ENCODE measurements at places on chromosomes 7 and 10.

DNA sequence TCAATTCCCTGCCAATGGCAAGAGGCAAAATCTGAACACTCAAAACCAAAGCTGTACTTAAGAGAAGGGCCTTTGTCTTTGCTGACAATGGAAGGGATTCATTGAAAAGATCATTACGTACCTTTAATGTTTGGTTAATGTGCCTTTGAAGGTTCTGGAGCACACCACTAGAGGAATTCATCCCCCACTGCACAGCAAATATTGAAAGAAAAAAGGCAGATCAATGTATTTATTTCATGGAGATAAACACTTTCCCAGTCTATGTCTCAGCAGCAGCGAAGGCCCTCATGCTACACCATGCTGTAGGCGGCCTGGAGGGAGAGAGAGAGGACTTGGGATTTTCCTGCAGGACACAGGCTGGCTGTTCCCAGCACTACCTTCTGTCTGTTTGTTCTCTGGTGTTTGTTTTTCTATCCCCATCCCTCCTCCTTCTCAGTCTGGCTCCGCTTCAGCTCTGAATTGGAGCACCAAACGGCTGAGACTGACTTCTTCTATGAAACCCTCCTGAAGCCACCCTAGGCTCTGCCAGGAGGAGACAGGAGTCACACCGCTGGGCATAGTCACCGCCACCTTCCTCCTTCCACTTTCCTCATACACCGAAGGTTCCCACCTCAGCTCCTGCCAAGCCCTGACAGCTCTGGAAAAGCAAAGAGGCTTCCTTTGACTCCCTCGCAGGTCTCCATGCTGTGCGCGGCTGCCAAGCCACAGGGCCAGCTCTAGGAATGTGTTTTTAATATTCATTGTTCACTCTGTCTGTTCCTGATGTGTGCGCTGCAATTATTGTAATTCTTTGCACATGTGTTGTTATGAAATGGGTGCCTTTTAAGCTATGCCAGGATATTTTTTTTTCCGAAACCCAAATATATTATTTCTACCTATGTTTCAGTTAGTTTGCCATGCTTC, 301.5 kb downstream of the FZD1 start:
- no peak for DNase-seq

DNA sequence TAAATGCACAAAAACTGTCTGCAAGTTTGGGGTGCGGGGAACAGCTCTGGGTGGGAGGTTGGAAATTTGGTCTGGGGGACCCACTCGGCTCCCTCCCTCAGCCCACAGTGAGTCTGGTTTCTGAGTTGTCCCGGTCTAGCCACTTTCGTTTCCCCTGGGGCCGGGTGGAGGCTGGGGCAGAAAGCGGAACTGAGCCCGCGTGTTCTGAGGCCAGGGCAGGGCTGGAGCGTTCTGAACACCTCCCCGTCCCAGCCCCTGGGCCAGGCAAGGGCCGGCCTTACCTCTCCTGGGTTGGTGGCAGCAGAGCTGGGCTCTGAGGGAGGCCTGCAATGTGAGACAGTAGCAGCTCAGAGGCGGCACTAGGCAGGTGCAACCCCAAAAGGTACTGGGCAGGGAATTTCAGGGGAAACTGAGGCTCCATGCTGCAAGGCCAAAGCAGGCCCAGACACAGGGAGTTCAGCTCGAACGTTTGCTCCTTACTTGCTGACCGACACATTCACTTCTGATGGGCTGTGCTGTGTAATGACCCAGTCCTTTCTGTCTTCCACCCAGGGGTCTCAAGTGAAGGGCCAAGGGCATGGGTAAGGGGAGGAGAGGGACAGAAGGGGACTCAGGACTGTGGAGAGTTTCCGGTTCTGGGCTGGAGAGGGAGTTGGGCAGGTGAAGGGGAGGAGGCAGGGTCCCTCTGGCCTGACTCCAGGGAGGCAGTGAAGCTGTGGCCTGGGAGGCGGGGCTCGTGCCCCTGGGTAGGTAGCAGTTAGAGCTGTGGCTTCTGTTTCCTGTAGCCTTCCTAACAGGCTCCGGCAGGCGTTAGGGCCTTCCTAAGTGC, 3.0 kb downstream of the IRF5 start:
- DNase-seq, result no peak

GRCh38 chr7:77474756-77475155, 58.6 kb upstream of the GSAP start:
- no peak for DNase-seq

DNA sequence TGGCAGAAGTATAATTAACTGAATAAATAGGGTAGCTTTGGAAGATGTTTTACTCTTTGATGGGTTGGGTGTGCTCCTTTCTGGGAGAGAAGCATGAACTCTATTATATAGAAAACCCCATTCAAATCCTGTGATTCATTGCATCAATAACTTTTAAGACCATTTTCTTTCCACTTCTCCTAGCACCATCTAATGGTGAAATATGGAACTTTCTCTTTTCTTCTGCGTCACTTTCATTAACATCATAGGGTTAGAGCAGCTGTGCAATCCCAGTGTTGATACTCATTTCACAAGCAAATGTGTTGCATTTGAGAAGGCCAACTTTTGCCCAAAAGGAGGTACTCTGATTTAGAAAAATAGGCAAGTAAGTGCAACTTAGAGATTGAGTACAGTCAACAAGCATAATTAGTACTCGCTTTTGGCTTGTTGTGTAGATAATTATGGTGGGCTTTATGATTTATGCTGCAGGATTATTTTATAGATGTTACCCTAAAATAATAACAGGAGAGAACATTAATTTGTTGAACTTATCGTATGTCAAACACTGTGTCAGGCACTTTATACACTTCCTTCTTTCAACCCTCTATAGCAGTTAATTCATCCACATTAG, 92.9 kb downstream of the CPED1 start:
- DNase-seq, result no peak

DNA sequence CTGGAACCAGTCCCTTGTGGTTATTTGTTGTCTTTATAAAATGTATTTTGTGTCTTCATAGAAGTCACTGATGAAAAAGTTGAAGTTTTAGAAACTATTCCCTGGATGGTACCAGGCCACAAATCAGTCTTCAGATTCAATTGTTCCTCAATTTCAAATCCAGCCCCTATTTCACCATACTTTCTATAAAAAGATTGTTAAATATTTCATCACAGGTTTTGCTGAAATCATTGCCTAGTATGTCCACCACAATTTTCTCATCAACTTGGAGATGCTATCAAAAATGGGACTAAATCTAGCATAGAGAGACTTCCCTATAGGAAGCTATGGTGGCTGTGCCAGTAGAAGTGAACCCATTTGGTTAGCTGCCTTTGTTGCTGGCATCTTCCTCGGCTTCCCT, 118.5 kb downstream of the RAB18 start:
- no peak for DNase-seq

GRCh38 chr10:101446071-101446470, 92.1 kb downstream of the BTRC start:
- DNase-seq, result no peak

GRCh38 chr10:61016630-61017029, 72.6 kb upstream of the RHOBTB1 start:
- no peak for DNase-seq

GRCh38 chr10:78365694-78366093, 332.0 kb downstream of the RPS24 start:
- no peak for DNase-seq

GRCh38 chr7:85234730-85235129, 47.9 kb upstream of the SEMA3D start:
- DNase-seq, result no peak

DNA sequence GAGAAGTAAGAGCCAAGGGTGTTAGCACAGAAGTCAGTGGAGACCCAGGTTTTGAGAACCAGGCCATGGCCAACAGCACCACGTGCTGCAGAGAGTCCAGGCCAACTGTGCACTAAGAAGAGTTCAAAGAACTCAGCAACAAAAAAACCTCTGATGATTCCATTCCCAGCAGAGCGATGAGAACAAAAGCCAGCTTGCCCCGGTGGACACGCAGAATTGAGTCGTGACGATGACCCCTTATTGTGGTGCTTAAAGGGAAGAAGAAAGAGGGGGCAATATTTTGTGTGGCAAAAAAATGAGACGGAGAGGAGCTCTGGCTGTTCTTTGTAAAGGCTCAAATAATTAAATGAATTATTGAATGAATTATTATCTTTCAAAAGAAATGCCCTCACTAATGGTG, 468.3 kb upstream of the AUTS2 start:
- no peak for DNase-seq

DNA sequence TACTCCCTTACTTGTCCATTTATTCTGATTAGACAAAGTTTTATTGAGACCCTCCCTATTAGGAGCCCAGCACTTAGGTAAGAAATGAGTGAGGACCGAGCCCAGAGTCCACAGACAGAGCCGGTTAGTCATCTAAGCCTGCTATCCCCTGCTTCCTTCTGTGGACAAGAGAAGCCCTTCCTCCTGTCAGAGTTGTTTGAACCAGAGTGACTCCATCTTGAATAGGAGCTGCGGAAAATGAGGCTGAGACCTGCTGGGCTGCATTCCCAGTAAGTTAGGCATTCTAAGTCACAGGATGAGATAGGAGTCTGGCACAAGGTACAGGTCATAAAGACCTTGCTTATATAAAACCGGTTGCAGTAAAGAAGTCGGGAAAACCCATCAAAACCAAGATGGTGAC, 109.1 kb downstream of the CPXM2 start:
- no peak for DNase-seq

- no peak for DNase-seq
Measured at GRCh38 chr7:70354409-70355169, 756.3 kb downstream of the AUTS2 start.

GRCh38 chr7:47095946-47096345, 486.0 kb downstream of the TNS3 start:
- no peak for DNase-seq

DNA sequence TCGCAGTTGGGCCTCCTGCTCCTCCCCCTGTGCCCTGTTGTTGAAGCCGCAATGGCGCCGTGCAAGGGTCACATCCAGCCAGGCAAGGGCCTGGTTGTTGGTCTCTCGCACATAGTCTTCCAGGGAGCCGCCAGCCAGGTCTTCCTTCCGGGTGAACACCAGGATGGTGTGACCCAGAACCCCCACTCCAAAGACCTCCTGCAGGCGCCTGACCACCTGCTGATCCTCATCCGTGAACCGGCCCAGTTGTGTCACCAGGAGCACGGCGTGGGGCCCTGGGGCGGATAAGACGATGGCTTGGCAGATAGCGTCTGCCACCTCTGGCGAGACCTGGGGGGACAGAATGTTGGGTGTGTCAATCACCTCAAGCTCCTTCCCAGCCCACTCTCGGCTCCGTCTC, 4.2 kb downstream of the GIMAP6 start:
- DNase-seq, result no peak

DNA sequence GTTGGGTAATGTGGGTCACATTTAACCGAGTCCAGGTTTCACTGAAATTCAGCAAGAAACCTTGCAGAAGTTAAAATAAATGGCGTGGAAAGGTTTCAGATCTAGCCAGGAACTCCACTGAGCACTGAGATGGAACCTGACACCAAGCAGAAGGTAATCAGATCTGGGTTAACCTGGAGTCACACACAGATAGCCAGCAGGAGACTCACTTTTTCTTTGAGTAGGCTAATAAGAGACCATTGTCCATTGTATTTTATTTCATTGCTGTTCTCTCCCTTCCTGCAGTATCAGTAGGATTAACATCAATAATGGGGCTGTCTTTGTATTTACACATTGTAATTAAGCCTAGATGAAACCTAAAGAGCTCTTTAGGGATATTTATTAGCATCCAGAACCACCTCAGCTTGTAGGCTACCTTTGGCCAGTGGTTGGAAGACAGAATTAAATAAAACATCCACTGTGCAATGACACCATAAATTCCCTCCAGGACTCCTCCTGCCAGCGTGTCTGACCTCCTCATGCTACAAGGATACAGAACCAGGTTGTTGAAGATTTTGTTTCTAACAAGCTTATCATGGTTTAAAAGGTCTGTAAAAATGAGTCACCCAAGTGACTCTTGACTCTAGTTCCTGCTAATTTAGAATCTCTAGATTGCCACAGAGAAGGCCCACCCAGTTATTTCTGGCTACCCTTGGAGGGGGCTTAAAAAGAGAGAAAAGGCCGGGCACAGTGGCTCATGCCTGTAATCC, 151.1 kb downstream of the SORCS1 start:
- DNase-seq, result no peak

- DNase-seq, result no peak
Measured at GRCh38 chr7:134758981-134759380, 20.5 kb upstream of the CALD1 start.

DNA sequence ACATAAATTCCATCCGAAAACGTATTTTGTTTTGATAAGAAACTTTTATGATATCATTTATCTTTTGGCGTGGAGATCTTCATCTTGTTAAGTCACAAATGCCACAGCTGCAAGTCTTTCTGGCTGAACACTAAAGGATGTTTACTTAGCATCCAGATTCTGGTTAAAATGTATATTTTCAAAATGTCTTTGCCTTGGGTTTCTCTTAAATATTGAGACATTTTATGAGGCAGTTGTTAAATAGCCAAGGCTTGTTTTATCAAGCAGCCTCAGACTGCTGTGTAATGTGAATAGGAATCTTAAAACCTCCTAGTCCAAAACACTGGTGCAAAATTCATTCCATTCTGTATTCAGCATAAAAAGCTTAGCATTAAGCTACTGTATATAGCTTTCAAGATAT, 136.3 kb upstream of the FZD1 start:
- no peak for DNase-seq

DNA sequence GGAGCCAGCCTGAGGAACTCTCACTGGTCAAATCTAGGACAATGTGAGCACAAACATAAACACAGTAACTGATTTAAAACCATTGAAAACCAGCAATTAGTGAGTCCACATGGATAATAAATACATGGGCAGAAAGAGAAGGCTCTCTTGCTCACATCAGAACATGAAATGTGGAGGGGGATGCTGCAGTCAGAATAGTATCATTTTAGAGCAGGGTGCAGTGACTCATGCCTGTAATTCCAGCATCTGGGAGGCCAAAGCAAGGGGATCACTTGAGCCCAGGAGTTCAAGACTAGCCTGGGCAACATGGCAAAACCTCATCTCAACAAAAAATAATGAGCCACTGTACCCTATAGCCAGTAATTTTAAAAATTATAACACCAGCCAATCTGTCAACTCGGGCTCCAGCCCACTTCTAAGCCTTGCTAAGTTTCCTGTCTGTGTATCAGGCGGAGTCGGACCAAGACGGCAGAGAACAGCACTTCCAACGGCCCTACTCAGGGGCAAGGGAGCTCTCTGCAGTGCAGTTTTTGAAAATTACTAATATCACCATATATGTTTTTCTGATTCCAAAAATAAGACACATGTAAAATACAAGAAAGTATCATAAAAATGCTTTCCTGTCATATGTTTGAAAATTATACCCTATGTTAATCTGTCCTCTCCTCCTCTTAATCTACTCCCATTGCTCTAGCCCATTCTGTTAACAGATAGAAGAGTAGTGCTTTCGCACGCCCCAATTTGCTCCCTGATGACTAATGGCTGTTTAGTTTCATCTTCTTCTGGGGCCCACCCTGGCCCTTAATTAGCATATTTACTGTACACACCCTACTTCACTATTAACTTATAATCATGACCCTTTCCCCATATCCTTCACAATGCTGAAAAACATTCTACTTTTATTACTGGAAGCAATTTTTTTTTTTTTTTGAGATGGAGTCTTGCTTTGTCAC, 17.1 kb downstream of the URGCP start:
- no peak for DNase-seq

DNA sequence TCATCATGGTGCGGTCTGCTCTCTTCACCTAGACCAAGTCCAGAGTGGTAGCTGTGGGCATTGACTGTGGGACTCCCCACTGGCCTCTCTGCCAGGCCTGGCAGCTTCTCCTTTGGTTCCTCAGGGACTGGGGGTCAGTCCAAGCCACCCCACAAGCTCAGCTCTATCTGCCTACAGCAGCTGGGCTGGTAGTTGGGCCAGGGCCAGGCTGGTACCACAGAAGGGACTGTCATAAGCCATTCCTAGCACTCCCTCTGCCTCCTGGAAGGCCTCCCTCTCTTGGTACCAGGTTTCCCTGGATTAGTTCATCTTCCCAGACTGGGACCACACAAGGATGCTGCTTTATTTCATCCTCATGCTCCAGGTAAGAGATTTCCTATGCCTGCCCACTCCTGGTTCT, 24.2 kb upstream of the UNC5B start:
- DNase-seq, result no peak
